DMS53 (cell line): ENCODE measurements at places on chromosomes 12 and 14.

GRCh38 chr12:5988088-5988487, 43.0 kb upstream of the ANO2 start:
- no peak for DNase-seq

DNA sequence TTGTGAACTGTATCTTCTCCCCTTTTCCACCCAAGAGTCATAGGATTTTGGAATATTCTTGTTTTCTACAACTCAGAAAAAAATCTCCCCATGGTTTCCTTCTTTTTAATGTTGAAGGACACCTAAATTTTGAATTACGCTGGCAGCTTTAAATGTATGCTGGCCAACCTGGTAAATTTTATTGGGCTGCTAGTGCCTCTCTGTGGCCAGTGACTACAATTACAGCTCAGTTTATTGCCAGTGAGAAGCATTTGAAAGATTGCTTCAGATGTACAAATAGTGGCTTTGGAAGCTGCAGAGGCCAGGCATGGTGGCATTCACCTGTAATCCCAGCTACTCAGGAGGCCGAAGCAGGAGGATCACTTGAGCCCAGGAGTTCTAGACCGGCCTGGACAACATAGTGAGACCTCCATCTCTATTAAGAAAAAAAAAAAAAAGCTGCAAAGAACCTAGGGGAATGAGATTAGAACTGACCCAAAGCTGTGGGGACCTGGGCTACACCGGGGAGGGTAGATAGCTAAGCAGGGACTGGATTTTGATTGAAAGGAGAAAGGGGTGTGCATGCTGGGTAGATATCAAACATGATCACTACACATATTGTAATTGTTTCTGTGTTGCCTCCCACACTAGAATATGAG, 7.6 kb upstream of the RAB21 start:
- peak; percentile 89 for DNase-seq

DNA sequence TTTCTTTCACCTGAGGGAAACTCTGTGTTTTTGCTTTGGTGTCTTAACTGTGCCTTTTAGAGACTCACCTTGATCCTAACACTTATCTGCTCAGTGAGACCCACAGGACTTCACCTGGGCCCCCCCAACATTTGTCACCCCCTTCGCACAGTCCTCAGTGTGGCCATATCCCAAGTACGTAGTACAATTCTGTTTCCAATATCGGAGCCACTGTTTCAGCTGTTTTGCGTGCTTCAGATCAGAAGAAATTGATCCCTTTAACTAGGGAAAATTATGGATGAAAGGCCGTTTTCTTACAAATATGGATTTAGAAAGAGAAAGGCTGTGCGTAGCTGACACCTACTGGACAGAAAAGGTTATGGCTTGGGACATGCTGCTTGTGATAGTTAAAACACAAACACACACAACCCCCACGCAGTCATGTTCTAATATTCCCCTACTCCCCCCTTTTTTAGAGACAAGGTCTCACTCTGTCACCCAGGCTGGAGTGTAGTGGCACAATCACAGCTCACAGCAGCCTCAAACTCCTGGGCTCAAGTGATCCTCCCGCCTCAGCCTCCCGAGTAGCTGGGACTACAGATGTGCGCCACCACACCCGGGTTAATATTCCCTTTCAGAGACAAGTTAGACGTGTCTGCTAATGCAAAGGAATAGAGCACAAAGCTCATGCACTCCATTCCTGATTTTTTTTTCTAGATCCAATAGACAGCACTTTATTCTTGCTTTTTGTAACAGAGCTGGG, 3.6 kb upstream of the SLC7A8 start:
- DNase-seq = peak; percentile 70

DNA sequence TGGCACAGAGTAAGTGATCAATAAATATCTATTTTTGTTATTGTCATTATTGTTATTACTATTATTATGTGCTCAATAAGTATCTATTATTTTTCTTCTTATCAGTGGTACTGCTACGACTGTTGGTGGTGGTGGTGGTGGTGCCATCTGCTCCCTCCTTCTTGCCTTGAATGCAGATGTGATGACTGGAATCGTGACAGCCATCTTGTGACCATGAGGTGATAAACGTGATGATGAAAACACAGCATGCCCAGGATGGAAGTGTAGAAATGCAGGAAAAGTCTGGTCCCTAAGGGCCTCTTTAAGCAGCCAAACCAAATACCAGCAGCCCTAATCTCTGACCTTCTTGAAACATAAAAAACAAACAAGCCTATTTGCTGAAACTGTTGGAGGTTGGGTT, 22.4 kb downstream of the SLC6A12 start:
- DNase-seq = no peak

DNA sequence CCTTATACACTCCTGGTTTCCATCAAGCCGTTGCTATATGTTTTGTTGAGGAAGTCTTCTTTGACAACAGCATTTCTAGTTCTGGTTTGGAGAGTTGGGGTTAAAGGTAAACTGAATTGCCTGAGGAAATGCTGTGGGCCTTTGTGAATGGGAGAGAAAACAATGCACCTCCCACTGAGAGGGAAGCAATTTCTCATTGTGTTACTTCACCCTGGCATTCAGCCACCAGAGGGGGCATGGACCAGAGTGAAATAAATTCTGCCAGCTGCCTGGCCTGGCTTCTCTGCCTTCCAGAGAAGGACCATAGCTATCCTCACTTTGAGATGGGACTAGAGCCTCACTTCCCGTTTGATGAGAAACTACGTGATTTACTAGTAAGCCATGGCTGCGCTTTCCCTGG, 475.3 kb downstream of the EGLN3 start:
- DNase-seq = peak; percentile 68

- peak; percentile 95 for DNase-seq
Observed at GRCh38 chr12:131041216-131041967, 87.7 kb downstream of the ADGRD1 start.

GRCh38 chr12:62260733-62261683, 804 bp downstream of the USP15 start:
- peak; percentile 78 for DNase-seq

GRCh38 chr12:123237646-123238329, 4.6 kb downstream of the MTRFR start:
- peak; percentile 80 for DNase-seq
